Inflammatory macrophage treated with lipopolysaccharide for 1 hour (primary cell): ENCODE measurements at places on chromosomes 2 and 18.
A peak's percentile ranks its signal among the peaks of the same experiment; 100 is the strongest.

DNA sequence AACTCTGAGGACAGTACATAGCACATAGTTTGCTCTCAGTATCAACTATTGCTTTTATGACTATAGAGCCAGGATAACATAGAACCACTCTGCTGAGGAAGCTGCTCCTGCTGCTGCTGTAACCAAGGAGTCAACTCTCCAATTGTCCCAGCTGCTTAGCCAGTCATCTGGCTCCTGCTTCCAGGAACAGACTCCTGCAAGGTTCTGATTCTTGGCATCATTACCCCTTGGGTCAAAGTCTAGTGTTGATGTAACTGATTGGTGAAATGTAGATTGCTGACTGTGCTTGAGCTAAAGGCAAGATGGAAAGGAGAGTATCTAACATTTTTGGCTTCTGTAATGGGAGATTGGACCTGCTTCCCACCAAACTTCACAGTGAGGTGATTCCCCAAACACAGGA lies 261.9 kb upstream of the FSHR start:
- no peak for DNase-seq

- no peak for DNase-seq
Observed at GRCh38 chr2:69629921-69630608, 13.5 kb downstream of the AAK1 start.

DNA sequence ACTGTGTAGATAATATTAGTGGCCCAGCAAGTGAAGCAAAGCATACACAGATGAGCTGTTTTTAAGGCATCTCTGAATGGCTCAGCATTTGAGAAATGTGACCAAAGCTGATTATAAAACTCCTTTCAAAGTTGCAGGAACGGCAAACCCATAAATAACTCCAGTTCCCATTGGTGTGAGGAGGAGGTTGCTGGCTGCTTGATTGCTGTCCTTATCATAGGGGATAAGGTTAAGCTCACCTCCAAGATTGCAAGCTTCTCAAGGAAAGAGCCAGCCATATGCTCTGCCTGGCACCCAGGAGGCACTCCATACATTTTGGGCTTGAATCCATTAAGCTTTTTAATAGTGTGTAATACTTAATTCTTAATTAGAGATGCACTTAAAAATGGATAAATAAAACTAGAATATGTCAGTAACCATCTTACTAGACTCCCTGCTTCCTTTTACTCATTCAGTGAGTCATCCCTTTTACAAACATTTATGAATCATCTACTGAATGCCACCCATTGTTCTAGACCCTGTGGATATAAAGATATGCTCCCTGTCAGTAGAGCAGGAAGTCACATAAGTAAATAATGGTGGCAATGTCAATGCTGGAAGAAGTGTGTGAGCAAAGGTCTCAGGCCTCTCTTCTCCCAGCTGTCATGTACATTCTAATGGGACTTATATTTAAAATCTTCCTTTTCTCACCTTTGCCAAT lies 99.3 kb downstream of the SPATS2L start:
- DNase-seq = peak; percentile 71

DNA sequence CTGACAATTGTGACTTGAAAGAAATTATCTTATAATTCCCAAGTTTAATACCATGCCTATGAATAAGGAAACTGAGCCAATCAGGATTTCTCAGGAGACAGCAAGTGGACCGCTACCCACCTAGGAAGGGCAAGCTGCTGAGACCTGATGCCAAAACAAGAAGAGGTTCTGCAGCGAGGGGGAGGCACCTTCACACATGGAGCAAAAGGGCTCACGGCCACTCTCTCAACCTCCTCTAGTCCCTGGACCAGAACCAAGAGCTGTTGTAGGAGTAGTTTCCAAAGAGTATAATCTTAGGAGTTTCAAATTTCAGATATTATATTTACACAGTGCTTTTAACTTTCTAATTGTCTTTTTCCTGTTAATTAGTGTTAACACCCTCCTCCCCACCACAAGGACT lies 154.7 kb upstream of the ETAA1 start:
- DNase-seq = no peak

GRCh38 chr18:27461957-27462356 lies 276.8 kb upstream of the CHST9 start:
- DNase-seq = no peak

DNA sequence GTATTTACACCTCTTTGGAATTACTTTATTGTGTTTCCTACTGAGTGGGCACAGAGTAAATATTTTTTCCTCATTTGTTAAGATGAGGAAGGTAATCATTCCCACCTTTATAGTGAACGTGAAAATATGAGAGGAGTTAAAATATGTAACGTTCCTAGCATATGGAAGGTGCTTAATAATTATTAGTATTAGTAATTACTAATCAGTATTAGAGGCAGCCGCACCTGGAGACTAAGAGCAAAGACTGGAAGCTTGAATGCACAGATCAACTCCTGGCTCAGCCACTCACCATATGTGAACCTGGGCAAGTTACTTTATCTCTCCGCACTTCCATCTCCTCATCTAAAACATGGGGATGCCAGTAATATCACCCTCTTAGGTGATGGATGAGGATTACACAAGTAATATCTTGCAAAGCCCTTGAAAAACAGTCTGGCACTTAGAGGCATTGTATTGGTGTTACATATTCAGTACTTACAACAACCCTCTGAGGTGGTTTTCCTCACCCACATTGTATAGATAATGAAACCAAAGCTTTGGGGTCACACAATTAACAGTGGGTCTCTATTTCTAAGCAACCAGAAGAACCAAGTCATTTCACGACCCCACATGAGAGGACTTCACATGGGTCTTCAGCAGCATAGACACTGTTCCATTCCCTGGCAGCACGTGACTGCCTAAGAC lies 100.3 kb upstream of the KCTD1 start:
- no peak for DNase-seq

GRCh38 chr2:144079803-144080202 lies 440.1 kb downstream of the ZEB2 start:
- no peak for DNase-seq

DNA sequence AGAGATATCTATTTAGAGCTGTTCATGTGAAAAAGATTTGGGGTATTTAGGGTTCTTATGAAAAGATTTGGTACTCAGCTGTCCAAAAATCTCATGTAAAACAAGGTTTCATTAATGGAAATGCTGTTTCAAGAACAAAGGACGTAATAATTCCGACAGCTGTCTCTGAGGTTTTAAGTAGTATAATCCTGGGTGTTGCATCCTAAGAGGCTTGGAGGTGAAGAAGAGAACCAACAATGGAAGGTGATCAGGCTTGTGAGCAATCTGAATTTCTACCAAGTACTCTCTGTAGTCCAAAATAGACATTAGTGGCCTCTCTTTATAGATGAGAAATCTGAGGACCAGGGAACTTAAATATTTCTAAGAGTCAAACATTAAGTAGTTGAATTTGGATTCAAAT lies 205.1 kb downstream of the BABAM2 start:
- no peak for DNase-seq

DNA sequence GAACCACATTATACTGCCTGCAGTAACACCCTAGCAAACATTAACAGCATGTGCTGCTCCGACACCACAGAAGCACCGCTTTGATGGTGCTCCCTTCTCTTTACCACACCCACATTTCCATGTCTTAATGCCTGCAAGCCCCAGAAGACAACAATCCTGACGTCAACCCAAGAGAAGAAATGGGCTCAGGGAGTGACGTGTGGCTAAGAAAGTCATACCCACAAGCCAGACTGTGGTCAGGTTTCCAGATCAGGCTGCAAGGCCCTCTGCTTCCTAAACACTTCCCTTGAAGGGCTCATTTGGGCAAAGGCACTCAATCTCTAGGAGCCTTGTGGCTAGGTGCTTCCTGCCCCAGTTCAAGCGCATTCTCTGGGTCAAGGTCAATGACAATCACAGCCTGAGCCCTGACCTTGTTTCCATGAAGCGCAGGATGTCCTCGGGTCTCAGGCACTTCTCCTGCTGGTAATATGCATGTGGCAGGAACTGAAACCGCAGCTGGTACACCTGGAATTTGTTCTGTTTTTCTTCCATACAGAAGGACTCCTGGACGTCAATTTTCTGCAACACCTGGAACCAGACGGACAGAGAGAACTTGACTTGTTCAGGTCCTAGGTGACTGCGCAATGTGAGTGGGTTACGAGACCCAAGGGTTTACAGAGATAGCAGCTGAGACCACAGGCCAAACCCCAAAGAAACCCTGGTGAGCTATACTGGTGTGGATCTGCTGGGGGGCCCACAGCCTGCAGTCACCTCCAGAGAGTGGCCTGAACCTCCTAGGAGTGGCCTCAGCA lies 67.2 kb downstream of the POLR1A start:
- DNase-seq = peak; percentile 74

- no peak for DNase-seq
Observed at GRCh38 chr18:5302606-5303005, 7.1 kb upstream of the ZBTB14 start.

DNA sequence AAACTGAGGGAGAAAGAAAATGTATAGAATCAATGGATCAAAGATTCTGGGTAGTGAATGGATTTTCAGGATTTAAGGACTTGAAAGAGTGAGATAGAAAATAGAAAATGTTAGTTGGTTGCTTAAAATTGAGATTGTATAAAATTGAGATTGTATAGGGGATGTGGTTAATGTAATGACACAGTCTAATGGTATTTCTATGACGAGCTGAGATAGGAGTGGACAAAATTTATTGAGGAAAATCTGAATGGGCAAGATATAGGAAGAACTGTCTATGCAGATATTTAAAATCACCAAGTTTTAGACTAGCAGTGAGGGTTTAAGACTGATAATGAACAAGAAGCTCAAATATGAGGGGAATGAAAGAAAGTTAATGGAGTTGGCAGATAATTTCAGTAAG lies 406.6 kb downstream of the NYAP2 start:
- no peak for DNase-seq

DNA sequence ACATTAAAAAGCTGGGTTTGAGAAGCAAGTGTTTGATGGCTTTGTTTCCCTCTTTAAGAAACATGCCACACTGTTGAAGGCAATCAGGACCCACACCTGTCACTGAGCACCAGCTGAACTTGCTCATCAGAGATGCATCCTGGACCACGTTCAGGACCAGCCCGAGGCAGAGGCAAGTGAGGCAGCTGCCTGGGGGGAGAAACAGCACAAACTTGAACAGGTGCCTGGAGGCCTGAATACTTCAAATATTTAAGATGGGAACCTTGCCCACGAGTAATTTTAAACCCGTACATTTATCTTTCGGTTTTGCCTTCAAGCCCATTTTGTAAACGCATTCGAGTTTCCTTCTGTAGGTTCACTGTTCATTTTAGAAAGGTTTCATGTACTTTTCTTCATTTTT lies 421.3 kb downstream of the NYAP2 start:
- no peak for DNase-seq
